Activated CD8-positive, alpha-beta memory T cell treated with anti-CD3 and anti-CD28 coated beads for 1 hour (primary cell): ENCODE measurements at places on chromosomes 4 and X.

DNA sequence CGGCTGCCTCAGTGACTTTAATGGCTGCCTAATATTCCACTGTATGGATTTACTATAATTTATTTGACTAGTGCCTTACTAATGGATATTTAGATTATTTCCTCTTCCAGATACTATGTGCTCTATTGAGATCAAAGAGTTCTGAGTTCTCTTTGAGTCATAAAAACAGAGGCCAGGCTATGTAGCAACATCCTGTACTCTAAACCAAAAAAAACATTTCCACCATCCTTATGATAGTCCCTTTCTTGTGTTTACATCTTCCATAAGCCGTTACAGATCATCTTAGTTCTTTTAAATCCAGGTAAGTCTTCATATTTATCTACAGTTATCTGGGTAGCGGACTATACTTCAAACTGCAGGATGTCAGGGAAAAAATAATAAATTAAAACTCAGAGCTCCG is 56.6 kb upstream of the TMEM184C start:
- DNase-seq: no peak

GRCh38 chr4:151534195-151534594 is 125.2 kb downstream of the FHIP1A start:
- no peak for DNase-seq

GRCh38 chr4:119667802-119668201 is 39.2 kb upstream of the PDE5A start:
- DNase-seq: no peak

GRCh38 chr4:142281999-142282398 is 564.1 kb downstream of the INPP4B start:
- DNase-seq: no peak

DNA sequence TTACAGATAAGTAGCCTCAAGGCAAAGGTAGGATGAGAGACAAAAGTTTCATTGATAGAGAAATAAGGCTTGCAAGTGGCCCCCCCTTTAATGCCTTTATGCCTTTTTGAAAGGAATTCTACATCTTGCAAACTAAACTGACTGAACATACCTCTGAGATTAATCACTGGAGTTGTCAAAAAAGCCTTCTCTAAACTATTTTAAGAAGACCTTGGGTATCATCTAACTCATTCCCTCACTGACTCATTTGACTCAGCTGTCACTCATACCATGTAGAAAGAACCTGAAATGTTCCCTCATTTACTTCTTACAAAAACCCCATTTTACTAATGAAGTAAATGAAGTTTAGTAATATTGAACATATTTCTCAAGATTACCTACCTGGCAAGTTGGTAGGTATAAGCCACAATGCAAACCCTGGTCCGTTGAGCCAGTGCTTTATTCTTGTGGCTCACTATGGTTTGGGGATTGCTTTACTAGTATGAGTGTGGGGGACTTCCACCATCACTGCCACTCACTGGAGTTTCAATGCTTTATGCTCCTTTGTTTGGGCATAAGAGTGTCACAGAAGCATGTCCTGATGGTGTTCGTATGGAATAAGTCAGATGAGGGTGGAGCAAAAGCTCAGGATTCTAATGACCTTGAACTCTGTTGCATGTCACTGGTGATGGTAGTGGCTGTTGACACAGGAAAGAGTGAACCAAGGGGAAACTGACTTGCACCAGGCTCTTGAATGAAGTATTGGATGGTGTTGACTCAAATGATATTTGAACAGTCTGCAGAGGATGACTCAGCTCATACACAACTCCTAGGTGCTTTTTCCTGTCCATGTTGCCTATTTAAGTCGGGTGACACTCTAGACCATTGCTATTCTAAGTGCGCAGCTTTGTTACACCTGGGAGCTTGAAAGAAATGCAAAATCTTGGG is 305.5 kb upstream of the EMCN start:
- no peak for DNase-seq

DNA sequence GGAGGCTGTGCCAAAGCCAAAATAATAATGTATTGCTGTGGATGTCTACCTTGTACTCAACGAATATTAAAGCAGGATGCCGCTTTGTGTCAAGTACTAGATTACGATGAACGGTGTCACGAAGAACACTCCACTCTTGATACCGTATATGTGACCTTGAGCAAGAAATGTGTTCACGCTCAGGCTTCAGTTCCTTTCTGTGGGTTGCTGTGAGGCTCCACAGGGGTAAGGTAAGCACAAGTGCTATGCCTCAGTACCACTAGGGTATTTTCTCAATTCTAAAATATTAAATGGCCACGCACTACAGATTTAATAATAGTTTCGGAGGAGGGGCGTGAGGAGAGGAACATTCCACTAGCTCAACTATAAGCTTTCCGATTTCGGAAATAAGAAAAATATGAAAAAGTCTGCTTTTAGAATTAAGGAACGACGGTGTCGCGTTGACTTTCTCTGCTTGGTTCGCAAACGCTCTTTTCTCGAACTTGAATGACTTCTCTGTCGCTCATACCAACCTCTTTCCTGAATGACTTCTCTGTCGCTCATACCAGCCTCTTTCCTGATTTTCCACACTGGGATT is 607 bp upstream of the SCOC start:
- DNase-seq: peak; percentile 2

DNA sequence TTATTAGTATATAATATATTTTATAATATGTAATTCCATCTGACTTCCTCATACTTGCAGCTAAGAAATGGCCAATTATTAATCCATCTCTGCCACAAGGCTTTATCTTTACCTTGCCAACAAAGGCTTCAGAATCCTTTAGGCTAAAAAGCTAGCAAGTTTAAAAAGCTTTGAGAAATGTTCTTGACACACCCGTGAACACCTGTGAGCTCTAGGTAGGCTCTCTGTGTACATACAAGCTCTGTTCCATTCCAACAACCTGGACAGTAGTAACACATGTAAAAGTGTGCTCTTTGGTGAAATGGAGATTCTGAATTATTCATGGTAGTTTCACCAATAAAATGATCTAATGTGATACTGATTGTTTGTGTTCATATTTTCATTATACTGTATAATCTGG is 49.7 kb upstream of the USP9X start:
- no peak for DNase-seq

GRCh38 chr4:112170451-112170993 is 25.3 kb downstream of the FAM241A start:
- DNase-seq: no peak

- DNase-seq: no peak
These were observed 7.4 kb downstream of the BGN start for GRCh38 chrX:153502131-153502530.

DNA sequence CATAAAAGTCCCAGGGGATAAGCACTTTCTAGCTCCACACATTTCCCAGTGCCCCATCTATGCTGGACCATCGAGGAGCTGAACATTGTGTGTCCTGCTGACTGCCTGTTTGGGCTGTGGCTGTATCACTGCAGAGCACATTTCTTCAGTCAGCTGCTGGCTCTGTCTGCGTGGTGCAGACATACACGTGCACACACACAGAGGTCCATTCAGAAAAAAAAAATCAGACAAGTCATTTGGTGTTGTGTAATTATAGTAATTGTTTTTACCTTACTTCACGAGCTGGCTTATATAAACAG is 1.1 kb upstream of the PDLIM3 start:
- DNase-seq: no peak

DNA sequence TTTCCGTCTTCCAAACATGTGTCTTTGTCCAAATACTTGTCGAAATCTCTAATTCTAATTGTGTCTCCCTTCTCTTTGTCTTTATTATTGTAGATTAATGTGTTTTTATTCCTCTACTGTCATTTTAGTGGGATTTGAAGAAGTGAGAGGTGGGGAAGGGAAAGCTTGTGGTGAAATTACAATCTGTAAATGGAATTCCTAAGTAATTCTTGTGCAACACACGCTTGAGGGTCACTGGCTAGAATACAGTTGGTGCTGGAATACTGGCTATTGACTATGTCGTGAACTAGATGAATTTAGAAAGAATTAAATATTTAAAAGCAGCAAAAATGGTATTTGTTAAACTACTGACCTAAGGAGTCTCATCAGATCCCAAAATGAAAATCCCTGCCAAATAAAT is 10.7 kb upstream of the FNIP2 start:
- no peak for DNase-seq
